ENCODE measurements at places on chromosomes 13 and 19.

DNA sequence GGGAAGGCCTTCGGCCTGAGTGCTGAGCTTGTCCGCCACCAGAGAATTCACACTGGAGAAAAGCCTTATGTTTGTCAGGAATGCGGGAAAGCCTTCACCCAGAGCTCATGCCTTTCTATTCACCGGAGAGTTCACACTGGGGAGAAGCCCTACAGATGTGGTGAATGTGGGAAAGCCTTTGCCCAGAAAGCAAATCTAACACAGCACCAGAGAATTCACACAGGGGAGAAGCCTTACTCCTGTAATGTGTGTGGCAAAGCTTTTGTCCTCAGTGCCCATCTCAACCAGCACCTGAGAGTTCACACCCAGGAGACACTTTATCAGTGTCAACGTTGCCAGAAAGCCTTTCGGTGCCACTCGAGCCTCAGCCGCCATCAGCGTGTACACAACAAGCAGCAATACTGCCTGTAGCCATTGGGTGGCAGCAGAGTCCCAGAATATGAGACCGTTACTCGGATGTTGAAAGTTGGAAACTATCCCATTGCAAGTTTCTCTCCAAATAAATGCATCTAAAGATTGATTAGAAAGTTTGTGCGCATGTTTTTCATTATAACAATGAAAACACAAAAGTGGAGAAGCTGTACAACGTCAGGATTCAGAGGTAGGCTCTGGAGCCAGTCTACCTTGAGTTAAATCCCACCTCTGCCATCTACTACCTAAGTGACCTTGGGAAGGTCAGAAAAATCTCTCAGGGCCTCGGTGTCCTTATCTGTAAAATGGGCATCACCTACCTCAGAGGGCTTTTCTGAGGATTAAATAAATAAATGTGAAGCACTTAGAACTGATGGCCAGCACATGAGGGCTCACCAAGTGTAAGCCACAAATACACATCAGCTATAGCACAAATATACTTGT, 21.1 kb downstream of the ZNF473 start:
- DNase-seq: peak; percentile 68

- peak; percentile 93 for DNase-seq
Observed at GRCh38 chr13:20553311-20553710, 13.6 kb upstream of the IFT88 start.

DNA sequence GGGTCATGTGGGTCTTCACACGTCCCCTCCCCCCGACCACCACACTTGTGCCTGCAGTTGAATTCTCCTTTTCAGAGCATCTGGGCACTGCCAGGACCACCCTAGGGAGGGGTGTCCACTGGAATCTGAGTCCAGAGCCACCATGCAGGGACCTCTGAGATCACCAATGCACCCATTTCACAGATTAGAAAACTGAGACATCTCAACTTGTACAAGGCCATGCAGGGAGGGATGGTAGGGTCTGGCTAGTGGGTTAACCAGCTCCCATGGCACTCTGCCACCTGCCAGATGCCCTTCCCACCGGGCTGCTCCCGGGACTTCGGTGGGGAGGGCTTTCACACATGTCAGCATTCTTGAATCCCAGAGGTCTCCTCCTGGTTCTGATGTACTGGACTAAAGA, 44.3 kb upstream of the C19orf12 start:
- no peak for DNase-seq

DNA sequence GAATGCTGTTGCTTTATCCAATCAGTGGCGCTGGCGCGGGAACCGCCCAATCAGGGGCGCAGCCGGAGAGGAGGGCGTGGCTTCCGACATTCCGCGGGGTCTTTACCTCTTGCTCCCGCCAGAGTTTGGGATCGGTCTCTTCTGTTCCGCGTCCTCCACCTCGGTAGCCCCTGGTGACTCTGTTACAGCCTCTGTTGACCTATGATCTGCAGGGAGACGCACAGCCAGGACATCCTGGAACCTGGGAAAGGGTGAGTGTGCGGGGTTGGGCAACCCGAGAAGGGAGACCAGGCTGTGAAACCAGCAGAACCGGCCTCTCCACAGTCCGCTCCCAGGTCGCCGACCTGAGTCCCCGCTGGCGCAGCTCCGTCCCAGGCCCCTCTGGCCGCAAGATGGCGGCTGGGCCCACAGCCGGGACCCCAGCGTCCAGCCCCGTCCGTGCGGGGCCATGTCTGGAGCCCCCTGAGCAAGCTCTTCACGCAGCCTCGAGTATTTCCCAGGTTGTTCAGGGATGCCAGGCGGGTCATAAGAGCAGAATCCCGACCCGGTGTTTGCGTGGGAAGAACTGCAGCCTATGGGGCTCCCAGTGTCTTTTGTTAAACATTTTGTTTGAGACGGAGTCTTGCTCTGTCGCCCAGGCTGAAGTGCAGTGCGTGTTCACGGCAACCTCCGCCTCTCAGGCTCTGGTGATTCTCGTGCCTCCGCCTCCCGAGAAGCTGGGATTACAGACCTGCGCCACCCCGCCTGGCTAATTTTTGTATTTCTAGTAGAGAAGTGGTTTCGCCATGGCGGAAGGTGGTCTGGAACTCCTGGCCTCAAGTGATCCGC, 4.4 kb upstream of the ZNF681 start:
- peak; percentile 93 for DNase-seq

DNA sequence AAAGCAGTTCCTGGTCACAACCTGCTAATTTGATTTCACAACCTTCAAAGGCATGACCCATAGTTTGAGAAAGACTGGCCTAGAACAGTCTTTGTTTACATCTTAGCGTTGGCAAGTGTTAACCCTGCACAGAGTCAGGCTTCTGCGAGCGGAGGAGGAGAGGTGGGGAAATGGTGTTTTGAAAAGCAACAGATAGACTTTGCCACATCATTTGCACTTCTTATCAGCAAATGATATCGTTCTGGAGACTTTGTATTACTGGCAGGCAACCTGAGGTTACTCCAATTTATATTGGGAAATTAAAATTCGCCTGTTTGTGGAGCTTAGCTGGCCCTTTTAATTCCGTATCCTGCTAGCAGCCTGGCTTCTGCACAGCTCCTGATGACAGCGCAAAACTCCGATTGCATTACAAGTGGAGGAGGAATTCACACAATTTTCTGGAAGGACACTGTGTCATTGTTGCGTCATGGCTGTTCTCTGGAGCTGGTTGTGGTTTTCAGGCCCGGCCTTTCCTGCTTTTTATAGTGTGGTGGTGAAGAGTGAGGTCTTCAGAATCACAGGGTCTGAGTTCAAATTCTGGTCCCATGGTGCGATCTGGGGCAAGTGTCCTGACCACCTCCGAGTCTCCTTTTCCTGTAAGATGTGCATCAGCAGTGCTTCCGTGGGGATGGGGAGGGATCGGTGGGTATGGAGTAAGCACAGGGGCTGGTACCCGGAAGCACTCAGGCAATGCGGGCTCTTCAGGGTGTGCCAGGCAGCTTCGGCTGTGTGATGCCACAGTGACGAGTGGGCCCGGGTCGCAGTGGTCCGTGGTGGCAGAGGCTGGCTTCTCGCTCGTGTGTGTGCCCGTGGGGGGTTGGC, 49.1 kb upstream of the EHD2 start:
- peak; percentile 29 for DNase-seq

DNA sequence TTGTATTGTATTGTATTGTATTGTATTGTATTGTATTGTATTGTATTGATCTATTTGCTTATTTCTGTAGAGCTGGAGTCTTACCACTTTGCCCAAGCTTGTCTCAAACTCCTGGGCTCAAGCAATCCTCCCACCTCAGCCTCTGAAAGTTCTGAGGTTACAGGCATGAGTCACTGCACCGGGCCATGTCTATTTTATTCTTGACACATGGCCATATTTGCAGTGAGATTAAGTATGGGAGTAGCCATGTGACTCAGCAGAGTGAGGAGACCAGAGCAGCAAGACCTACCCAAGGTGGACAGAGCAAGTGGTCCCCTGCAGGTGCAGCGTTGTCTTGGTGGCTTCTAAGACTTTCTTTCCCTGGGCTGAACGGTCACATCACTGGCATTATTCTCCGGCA, 49.1 kb upstream of the UBAC2 start:
- DNase-seq: no peak

- DNase-seq: no peak
Observed at GRCh38 chr13:22265563-22265962, 594.7 kb downstream of the FGF9 start.

DNA sequence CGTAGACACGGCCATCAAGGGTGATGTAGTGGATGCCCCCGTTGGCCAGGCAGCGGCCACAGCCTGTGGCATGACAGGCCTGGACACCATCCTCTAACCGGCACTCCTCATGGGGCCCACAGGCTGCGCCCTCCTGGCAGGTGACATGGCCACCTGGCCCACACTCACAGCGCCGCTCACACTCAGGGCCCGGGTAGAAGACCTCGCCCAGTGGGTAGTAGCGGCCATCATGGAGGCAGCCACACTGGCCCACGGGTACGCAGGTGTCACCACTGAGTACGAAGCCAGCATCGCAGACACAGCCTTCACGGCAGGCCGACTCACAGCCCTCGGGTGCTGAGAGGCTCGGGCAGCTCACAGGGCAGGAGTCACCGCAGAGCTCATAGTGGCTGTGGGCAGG, 27.2 kb upstream of the FBL start:
- no peak for DNase-seq

DNA sequence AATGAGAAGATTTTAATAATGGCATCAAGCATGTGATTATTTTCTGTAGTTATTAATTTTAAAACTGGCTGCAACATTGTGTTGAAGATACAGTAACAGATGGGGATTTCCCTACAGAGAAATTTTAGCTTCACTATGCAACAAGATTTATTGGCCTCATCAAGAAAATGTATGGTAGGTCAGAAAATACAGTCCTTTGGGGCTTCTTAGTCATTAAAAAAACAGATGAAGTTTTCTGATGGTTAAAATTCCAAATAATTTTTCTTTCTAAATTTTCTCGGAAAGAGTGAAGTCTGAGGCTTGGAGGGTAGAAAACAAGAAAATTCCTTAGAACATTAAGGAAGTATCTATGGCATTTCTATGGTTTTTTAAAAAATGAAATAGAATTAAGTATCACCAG, 1790.8 kb upstream of the PCDH20 start:
- DNase-seq: no peak

GRCh38 chr13:49811527-49811908, 19.0 kb upstream of the KPNA3 start:
- DNase-seq: no peak

DNA sequence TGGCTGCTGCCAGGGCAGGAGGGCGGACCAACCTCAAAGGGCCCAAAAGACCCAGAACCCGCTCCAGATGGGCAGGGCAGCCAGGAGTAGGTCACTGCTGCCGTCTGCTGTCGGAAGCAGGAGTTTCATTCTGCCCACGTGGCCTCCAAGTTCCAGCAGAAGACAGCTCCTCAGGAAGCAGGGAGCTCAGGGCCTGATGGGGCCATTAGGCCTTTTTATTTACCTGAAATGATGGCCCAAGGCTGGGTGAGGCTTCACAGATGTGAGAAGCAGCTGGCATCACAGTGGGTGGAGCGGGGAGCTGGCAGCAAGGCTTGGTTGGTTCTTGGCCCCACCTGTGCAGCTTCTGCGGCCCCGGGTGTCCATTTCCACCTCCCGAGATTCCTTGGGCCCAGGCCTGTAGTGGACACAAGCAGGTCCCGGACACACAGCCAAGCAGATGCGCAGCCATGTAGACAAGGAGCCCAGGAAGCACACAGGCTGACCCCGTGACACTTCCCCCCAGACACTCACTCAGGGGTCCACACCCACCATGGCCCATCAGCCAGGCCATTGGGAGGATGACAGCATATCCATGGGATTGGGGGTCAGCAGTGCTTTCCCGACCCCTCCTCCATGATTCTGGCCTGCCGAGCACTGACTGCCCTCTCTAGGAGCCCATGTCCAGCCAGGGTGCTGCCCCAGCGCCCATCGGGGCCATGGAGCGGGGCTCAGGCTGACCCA, 26.4 kb downstream of the C13orf46 start:
- DNase-seq: peak; percentile 79

- DNase-seq: no peak
Observed at GRCh38 chr13:108575430-108575829, 54.0 kb upstream of the MYO16 start.

DNA sequence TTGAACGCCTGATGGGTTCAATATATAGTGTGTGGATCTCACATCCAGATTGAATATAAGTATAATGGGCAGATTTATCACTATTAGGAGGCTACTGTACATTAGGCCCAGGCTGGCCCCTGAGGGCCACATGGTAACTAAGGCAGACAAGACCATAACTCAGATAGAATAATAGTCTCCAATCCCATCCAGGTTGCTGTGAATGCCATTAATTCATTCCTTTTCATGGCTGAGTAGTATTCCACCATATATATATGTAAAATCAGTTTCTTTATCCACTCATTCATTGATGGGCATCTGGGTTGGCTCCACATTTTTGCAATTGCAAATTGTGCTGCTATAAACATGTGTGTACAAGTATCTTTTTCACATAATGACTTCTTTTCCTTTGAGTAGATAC, 8.1 kb upstream of the PMIS2 start:
- DNase-seq: no peak

- no peak for DNase-seq
Observed at GRCh38 chr13:74662905-74663304, 528.7 kb upstream of the KLF12 start.

GRCh38 chr13:73940098-73940497, 194.1 kb downstream of the KLF12 start:
- no peak for DNase-seq

GRCh38 chr19:48958006-48958405, 3.3 kb downstream of the BAX start:
- DNase-seq: no peak

- peak; percentile 94 for DNase-seq
Observed at GRCh38 chr19:38851622-38852230, 1.9 kb upstream of the HNRNPL start.

DNA sequence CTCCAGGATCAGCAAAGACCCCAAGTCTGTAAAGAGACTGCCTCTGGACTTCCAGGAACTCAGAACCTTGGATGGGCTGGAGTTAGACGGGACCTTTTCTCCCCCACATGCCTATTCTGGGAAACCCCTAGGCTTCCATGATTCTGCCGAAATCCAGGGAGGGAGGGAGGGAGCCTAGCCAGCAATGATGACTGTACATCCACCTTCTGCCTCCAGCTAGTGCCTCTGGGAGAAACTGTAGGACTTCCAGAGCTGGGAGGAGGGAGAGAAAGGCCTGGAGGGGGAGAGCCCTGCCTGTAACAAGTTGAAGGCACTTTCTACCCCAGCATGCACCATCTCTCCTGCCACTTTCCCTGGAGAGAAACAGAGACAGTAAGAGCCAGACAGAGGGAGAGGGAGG, 6.0 kb upstream of the HAS1 start:
- no peak for DNase-seq

DNA sequence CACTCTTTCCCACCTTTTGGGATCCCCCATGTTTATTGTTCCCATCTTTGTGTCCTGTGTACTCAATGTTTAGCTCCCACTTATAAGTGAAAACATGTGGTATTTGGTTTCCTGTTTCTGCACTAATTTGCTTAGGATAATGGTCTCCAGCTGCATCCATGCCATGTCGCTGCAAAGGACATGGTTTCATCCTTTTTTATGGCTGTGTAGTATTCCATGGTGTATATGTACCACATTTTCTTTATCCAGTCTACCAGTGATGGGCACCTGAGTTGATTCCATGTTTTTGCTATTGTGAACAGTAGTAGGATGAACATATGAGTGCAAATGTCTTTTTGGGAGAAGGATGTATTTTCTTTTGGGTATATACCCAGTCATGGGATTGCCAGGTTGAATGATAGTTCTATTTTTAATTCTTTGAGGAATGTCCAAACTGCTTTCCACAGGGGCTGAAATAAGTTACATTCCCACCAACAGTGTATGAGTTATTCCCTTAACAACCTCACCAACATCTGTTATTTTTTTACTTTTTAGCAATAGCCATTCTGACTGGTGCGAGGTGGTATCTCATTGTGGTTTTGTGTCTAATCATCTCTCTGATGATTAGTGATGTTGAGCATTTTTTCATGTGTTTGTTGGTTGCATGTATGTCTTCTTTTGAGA, 55.7 kb upstream of the MEDAG start:
- DNase-seq: no peak
